HuH-7 (cell line): ENCODE measurements at places on chromosomes 4 and X.

DNA sequence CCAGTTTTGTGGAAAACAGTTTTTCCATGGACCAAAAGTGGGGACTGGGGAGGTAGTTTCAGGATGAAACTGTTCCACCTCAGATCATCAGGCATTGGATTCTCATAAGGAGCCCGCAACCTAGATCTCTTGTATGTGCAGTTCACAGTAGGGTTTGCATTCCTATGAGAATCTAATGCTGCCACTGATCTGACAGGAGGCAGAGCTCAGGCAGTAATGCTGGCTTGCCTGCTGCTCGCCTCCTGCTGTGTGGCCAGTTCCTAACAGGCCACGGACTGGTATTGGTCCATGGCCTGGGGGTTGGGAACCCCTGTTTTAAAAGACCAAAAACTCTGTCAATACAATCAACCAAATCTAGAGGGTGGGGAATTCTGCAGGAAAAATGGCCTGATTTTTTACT lies 100.0 kb upstream of the EOLA2 start:
- DNase-seq = no peak

DNA sequence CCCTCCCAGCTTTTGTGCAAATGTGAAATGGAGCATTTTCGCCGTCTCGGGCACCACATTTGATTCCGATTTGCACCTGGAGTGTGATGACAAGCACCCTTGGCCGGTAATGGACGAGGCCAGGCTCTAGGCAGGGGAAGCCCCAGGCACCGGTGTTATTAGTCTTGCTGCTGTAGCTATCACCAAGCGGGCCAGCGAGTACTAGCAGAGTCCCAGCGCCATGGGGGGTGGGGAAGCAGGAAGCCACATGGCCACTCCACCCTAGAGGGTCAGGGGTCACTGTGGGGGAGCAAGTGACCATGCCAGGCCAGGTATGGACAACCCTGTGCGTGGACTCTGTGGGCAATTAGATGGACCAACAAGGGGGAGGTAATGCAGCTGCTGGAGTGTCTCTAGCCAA lies 88.8 kb downstream of the CPZ start:
- DNase-seq = no peak

- no peak for DNase-seq
Measured at GRCh38 chr4:57401586-57401985, 291.4 kb upstream of the IGFBP7 start.

- no peak for DNase-seq
Measured at GRCh38 chr4:174352061-174352819, 68.5 kb downstream of the CEP44 start.

GRCh38 chr4:172995704-172996103 lies 172.9 kb upstream of the GALNT7 start:
- DNase-seq = no peak

GRCh38 chr4:57410331-57411052 lies 300.3 kb upstream of the IGFBP7 start:
- no peak for DNase-seq

DNA sequence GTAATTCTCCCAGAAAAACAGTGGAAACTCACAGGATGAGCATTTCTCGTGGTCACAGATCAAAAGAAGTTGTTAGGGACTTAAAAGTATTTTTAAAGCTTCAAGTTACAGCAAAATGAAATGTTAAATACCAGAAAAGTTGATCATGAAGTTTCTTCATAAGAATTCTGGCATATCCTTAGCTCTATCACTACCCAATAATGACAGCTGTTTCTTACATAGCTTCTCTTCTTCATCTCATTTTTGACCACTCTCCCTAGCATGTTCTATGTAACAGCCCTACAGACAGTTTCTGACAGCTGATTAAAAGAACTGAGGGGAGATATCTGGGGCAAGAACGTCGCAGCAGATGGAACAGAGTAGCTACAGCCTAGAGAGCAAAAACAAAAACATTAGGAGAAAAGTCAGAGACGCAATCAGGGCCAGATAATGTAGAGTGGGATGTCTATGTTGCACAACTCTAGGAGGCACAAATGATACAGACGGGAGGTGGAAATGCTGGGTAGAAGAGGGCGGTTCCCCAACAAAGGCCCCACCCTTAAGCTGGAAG lies 108.7 kb downstream of the CORIN start:
- no peak for DNase-seq

- no peak for DNase-seq
Measured at GRCh38 chr4:108449129-108449528, 171.2 kb upstream of the RPL34 start.

GRCh38 chr4:2932951-2933565 lies 30.1 kb downstream of the NOP14 start:
- no peak for DNase-seq

DNA sequence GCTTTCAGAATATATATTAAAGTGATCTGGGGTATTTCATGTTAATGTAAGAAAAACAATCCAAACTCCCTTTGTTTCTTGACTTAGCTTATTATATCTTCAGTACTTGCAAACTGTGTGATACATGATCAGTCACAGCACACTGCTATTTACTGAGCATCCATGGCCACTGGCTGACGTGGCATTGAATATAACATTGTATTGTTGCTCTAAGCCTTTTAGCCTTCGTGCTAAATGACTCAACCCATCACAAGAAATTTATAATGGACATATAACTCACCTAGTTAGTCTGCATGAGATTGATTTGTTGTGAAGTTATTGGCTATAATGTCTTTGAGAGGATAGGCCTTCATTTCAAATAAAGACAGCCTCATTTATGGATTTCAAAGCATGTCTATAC lies 642.6 kb downstream of the IL1RAPL1 start:
- DNase-seq = no peak

DNA sequence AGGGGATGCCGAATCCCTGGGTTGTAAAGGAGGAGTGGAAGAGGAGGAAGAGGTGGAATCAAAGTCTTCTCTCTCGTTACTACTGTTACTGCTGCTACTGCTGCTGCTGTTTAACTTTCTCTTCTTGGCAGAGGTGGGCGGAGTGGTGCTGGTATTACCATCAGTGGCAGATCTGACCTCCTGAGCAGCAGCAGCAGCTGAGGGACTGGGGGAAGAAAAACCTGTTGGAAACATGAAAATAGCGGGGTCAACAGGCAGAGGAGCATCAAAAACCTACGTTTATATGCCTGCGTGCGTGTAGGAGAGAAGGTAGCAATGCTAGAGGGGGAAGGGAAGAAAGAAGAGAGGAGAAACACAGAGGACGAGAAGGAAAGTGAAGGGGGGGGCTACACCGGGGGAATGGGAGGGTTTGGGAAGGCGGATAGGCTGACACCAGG lies 339 bp downstream of the CUL4B start:
- DNase-seq = no peak

DNA sequence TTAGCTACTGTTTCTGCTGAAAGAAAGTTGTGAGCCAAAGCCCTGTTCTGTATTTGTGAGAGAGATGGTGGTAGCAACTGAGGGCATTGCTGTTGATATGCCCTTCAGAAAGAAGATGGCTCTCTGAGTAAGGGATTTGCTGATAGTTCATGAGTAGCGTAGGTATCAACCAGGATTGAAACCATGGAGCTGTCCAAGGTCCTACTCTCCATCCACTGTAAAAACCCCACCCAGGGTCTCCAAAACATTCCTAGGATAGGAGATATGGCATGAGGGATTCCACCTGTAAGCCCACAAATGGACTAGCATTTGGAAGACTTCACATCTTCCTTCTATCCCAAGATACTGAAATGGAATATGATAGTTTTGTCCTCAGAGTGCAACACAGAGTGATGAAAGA lies 277.1 kb upstream of the PRKX start:
- no peak for DNase-seq

DNA sequence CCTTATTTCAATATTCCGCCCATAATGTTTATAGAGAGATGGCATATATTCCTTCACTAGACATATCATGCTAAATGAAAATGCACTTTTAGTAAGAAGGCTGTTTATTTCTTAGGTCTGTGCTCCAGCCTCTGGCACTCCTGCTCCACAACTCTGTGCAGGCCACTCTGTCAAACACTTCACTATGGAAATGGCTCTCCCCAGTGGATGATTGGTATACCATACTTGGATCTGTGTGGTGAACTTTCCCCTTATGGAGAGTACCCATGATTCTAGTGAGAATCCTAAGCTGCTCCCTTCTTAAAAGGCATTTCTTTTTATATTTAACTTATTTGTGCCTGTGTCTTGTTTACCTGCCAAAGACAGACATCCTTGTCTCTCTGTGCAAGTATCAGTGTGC lies 480.1 kb upstream of the GALNT7 start:
- DNase-seq = no peak

DNA sequence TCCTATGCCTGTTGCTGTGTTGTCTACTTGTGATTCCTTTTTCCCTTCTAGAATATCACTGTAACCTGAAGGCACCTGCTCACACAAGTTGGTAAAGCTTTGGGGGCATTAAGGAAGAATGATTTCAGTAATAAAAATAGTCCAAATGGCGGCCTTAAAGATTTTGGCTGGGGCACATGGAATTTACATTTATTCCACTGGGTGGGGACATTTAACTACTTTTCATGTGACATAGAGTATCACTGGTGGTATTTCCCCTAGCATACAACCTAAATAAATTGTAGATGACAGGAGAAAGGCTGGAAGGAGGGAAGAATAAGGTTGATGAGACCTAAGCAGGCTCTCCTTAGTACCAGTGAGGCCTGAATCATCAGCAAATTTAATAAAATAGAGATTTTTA lies 121.8 kb upstream of the EDA2R start:
- no peak for DNase-seq
